ENCODE measurements at places on chromosomes 11 and 22.

GRCh38 chr11:116871248-116871647 lies 33.8 kb upstream of the APOA1 start:
- no peak for DNase-seq

DNA sequence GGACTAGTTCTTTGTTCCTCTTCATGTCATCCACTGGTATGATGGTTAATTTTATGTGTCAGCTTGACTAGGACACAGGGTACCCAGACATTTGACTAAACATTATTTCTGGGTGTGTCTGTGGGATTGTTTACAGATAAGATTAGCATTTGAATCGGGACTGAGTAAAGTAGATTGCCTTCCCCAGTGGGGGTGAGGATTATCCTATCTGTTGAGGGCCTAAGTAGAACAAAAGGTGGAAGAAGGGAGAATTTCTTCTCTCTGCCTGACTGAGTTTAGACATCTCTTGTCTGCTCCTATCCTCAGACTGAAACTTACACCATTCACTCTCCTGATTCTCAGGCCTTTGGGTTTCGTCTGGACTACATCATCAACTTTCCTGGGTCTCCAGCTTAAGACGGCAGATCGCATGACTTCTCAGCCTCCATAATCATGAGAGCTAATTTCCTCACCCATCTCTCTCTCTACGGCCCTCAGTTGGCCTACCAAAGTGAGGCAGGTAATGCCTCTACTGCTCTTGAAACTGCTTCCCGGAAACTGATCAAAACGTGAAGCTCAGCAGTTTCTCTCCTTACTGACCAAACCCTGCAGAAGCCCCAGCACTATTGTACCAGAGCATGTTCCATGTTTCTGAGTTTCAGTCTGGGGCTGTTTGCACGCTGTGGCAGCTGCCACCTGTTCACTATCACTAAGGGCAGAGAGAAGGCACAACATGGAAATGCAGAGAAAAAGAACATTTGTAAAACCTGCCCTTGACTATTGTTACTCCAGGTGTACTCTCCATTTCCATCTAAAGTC lies 95.4 kb downstream of the NXPE2 start:
- no peak for DNase-seq

GRCh38 chr22:17348464-17349103 lies 20.7 kb upstream of the CECR2 start:
- DNase-seq = no peak

DNA sequence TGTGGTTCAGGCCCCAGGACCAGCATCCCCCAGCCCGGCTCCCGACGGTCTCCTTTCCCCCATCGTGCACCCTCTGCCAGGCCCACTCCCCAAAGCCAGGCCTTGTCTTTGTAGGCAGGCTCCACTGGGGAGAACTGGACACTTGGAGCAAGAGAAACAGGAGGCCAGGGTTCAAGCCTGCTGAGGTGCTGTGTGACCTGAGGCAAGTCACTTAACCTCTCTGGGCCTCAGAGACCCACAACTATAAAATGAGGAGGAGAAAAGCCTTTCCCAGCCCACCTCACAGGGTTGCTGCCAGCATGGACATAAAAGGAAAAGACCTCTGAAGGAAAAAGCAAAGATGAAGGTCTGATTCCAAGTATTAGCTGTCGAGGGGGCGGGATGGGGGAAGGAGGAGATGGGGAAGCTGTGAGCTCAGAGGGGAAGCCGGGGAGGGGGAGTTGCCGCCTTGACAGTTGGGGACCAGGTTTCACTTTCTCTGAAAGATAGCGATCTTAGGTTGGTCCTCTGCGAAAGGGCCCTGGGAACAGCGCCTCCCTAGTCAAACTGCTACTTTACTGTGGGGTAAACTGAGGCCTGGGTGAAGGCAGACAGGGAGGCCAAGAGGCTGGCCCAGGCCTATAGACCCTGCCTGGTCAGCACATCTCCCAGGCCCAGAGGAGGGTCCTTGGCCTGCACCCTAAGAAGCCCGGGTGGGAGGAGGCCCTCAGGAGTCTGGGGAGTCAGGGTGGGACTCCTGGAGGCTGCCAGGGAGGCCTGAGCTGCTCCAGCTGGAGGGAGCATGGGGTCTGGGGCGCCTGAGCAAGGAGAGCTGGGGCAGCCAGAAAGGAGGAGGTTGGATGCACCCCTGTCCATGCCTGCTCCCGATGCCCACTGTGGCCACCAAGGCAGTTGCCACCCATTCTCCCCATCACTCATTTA lies 991 bp upstream of the OSM start:
- no peak for DNase-seq

DNA sequence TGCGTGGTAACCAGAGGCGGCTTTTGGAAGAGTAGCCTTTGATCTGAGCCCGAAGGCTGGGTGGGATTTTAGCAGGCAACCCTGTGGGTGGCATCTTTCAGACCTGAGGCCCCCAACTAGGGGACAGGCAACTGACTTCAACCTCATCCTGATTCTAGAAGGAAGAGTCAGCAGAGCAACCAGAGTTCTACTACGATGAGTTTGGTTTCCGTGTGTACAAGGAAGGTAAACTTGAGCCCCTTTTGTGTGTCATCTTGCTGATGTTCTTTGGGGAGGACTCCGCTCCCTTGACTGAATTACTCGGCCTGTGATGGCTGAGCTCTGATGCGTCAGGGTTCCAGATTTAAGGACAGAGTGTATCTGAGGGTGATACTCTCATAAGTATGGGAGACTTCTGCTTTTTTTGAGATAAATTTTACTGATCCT lies 31.6 kb downstream of the SGSM3 start:
- DNase-seq = no peak

GRCh38 chr22:29750559-29751538 lies 16.0 kb downstream of the ZMAT5 start:
- no peak for DNase-seq

DNA sequence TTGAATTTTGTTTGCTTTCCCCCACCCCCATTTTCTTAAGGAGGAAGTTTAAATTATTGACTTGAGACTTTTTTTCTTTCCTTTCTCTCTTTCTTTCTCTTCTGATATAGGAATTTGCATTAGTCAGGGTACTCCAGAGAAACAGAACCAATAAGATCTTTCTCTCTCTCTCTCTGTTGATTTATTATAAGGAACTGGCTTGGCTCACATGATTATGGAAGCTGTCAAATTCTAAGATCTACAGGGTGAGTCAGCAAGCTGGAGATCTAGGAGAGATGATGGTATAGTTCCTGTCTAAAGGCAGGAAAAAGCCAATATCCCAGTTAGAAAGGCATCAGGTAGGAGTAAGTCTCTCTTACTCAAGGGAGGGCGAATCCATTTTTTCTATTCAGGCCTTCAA lies 64.0 kb downstream of the CCDC81 start:
- no peak for DNase-seq

Data from esophagus squamous epithelium (tissue), 5 donors.